ENCODE measurements at places on chromosomes 5 and 9.

- DNase-seq = no peak
Observed at GRCh38 chr9:14706530-14707140, 13.4 kb upstream of the ZDHHC21 start.

- DNase-seq = no peak
Observed at GRCh38 chr5:140588311-140589070, 23.9 kb downstream of the SLC35A4 start.

GRCh38 chr9:133788819-133789717 is 50.9 kb upstream of the SARDH start:
- DNase-seq = no peak

- no peak for DNase-seq
Observed at GRCh38 chr9:79089054-79089560, 482.7 kb upstream of the TLE4 start.

- no peak for DNase-seq
Observed at GRCh38 chr5:125120012-125120411, 373.6 kb upstream of the ZNF608 start.

DNA sequence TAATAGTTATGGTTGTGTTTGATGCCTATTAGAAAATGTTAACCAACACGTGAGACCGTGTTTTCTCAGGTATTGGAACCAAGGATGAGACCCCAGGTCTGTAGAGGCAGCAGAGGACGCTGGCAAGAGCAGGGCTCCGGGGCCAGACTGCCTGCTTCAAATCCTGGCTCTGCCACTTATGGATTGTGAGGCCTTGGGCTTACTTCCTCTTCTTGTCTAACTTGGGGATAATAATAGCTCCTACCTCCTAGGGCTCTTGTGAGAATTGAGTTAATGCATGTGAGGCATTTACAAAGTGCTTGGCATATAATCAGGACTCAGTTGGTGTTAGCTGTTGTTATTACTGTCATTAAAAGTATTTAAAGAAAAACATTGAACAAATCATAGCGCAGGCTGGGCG is 85.5 kb upstream of the PITX1 start:
- no peak for DNase-seq

GRCh38 chr9:69223605-69224004 is 49.5 kb downstream of the TJP2 start:
- no peak for DNase-seq

DNA sequence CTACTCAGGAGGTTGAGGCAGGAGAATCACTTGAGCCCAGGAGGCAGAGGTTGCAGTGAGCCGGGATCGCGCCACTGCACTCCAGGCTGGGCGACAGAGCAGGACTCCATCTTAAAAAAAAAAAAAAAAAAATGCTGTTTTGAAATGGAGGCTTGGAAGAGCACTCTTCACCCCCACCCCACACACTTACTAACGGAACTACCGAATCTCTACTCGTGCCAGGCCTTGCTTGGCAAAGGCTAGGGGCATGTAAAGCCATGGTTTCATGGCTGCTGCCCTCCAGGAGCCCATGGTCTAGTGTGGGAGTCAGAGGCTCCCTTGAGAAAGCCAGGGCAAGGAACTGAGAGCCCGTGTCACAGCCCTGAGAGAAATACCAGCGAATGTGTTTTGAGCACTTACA is 21.3 kb downstream of the PCDHGC5 start:
- no peak for DNase-seq

DNA sequence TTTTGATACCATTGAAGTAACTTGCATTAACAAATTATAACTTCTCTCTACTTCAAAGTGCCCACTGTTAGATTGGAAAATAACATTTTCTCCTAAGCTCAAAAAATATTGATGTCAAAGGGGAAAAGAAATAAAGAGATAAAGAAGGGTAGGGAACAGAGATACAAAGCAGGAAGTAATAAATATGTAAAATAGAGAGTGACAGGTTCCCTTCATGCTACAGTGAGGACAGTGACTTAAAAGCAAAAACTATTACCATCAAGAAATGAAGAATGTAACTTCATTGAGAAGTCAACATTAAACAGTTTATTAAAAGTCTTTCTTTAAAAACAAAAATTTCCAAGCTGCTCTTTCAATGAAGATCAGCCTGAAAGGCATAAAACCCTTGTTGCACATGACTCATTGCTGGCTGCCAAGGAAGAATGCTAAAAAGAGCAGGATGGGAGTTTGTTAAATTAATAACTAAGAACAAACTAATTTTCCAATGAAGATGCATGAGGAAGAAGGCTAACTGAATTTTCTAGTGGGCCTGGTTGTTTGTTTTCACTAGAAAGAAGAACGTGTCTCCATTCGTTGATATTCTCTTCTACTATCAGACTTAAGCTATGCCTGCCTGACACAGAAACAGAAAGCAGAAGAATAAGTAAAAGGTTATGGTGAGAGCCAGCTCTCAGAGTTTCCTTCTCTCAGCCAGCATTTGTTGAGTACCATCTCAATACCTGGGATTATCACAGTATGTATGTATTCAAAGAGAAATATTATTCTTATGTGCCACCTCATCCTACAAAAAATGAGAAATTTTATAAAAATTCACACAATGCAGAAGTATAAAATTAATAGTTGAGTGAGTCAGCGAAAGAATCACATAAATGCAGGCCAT is 197.8 kb upstream of the NREP start:
- no peak for DNase-seq

Data from stimulated activated CD4-positive, alpha-beta T cell treated with anti-CD3 and anti-CD28 coated beads, TNF-alpha, amount 100 ng/mL, for 1 hour (primary cell).